Stimulated activated memory B cell treated with anti-CD40 and anti-IgM and Interleukin-4, amounts not matched to agents 10 μg/mL and 1 μg/mL and 100 μg/mL, for 72 hours (primary cell): ENCODE measurements at places on chromosomes 12 and 14.

- no peak for ATAC-seq
These were observed 25.5 kb upstream of the EMP1 start for GRCh38 chr12:13170892-13171490.

DNA sequence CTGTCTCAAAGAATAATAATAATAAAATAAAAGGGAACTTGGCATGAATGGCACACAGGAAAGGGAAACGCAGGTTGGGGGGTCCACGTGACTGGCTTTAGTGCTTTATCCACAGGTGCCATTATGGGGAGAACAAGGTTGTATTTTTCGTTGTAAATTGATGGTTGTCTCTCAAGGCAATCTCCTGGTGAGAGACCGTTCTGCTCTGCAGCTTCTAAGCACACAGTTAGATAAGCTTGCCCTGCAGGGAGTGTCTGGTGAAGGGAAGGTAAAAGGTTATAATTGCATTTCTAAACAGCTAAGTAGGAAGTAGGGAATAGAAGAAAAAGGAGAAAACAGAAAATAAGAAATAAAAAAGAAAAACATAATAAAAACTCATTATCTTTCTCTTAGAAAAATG lies 69.1 kb upstream of the CPSF6 start:
- ATAC-seq: no peak

GRCh38 chr14:75578102-75578785 lies at the start of gene FLVCR2:
Gene FLVCR2, plus strand, starts transcription at chr14:75578620. Its CDS starts 353 bp downstream, at chr14:75578973.
- ATAC-seq: peak; percentile 75

GRCh38 chr12:41193311-41193710 lies 5.2 kb downstream of the PDZRN4 start:
- no peak for ATAC-seq

DNA sequence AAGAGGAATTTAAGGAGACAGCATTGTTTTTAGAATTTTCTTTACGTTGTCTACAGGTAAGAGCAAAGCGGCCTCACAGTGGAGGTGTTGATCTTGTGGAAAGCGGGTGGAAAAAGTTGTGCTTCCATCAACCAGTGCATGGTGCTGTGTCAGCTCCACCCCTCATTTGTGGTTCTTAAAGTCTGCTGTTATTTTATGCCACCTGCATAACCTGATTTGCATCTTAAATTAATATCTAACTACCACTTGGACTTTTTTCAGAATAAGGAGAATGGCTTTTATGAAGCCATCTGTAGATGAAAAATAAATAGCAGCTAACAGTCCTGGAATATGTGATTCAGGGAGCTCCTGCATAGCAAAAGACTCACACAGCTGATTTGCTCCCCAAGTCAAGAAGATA lies 135.1 kb downstream of the SNAPC1 start:
- ATAC-seq: no peak

DNA sequence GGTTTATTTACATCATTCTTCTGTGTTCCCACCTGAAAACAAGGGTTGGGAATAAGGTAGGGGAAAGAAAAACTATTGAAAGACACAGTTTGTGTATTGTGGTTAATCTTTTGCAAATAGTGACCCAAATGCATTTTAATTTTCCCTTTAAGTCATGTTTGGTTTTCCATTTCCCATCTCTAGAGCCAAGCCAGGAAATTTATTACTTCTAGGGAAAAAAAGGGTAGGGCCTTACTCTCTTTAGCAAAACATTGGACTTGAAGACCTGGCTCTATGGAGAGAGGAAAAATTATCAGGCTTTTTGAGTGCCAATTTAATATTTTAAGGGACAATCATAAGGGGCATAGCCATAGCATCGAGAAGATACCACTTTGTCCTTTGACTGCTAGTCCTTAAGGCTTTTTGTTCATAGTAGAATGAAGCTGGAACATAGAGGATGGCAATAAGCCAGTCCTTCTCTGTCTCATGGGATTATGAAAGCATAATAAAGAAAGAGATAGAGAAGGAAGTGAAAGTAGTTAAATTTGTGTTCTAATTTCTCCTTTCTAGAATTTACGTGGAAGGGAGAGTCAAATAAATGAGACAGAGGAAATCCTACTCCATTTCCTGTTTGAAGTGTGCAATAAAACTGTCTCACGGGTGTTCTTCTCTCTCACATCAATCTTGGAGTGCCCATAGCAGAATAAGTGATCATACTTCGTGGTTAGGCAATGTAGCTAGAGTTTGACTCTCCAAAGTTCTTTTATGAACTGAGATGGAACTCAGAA lies 50.9 kb upstream of the PPFIA2 start:
- ATAC-seq: no peak

- ATAC-seq: no peak
These were observed 1.2 kb downstream of the CIROP start for GRCh38 chr14:23103581-23103980.

GRCh38 chr14:105034315-105035039 lies 13.6 kb upstream of the CDCA4 start:
- ATAC-seq: no peak

DNA sequence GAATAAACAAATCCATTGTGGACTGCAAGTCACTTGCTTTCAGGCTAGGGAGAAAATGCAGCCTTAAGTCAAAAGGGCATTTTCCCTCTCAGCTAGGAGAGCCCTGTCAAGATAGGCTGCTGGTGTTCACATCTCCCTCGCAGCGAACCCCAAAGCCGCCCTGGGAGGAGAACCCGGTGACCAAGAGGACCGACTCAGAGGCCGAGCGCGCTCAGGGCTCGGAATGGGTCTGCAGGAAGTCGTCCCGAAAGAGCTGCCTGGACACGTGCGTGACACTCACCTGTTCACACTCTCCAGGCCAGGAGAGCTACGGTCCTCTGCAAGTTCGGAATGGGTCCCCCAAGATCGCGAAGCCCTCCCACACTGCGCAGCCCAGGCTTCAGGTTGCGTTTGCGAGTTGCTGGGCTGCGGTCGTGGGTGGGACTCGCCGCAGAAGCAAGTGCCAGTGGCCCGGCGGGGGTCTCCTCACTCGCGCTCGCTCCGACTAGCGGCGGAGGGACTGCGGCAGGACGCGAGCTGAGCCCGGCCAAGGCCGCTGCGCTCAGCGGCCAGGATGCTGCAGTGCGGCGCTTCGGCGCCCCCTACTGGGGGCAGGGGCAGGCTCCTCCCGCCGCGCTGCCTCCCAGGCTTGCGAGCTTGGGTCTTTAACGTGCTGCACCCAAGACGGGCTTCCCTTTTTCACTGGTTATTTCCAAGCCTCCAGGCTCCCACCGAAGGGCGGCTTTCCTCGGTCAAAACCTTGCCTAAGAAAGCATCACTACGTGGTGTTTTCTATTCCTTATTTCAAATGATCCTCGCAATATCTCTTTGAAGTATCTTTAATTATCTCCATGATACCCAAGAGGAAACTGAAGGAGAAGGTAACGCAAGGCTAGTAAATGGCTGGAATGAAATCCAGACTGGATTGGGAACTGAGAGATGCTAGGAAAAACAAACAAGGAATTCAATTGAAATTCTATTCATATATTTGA lies at the start of gene RERG:
TSS of gene RERG (minus strand) at position 503 of the 971 bp plus-strand sequence. CDS start 3,928 bp downstream, outside the sequence.
- ATAC-seq: peak; percentile 94

- peak; percentile 74 for ATAC-seq
These were observed 87.8 kb downstream of the DDX51 start for GRCh38 chr12:132056320-132056719.
